ENCODE measurements at places on chromosomes 4 and X.

DNA sequence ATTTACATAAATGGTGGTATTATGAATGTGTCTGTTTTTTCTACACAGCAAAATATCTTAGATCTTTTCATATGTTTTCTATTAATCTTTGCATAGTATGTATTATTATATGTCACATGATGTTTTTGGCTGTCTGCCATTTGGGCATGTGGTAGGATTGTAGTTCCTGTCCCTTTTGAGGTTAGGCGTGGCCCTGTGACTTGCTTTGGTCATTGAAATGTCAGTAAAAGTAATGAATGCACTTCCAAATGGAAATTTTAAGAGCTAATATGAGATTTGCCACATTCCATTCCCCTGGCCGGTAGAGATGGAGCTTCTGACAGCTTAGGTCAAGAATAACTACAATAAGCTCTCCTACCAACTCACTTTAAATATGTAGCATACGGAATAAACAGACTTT lies 45.1 kb downstream of the JADE3 start:
- DNase-seq: no peak

- no peak for DNase-seq
These were observed 48.5 kb downstream of the MRPL1 start for GRCh38 chr4:77911091-77911490.

DNA sequence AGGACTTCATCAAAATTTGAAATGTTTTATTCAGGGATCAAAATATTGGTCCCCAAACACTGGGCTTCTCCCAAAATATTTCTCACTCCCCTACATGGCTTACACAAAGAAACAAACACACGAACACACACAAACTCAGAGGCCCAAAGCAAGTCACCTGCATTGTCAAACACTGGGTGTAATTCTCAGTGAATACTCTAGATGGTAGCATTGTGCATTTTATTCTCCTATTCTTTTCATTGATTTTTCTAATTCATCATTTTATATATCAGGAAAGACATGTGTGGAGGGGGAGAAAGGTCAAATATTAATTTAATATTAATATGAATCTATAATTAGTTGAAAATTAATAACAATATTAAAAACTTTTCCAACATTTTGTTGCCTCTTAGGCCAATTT lies 72.3 kb upstream of the TNMD start:
- peak; percentile 1 for DNase-seq

DNA sequence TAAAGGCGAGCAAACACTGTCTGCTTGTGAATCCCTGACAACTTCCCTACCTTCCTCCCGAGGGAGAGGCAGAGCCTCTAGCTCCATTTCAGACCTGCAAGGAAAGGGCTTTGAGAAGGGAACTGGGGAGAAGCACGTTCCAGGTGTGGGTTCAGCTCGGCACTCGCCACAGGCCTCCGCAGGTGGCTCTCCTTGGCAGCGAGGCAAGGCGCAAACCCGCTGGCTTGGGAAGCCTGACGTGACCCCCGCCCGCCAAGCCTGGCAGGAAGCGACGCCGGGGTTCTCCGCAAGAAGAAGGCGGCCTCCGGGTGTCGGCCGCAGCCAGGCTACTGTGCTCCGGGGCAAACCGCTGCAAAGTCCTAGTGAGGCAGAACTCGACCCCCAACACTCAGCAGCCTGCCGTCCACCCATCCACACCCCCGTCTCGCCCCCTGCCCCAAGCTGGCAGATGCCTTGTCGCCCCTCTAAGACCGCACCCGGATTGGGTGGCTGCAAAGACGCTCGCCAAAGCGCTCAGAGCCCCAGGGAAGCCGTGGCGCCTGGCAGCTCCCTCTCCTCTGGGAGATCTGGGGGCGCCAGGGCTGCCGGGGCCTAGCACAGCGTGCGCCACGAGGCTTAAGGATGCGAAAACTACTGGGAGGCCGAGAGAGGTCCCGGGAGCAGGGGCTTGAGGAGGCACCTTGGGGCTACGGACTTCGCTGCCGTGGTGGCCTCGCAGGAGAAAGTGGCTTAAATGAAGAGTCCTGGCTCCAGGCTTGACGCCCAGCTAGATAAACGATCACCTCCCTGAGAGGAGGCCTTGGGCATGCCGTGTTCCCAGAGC lies 21.8 kb downstream of the NKX3-2 start:
- no peak for DNase-seq

All from renal cortex interstitium (tissue), 15 donors.